SW 1271 (cell line): ENCODE measurements at places on chromosomes 3 and 15.

- peak; percentile 56 for DNase-seq
Observed at GRCh38 chr15:33226559-33227181, 32.2 kb upstream of the FMN1 start.

- DNase-seq: no peak
Observed at GRCh38 chr15:89130201-89130600, 41.9 kb downstream of the ABHD2 start.

DNA sequence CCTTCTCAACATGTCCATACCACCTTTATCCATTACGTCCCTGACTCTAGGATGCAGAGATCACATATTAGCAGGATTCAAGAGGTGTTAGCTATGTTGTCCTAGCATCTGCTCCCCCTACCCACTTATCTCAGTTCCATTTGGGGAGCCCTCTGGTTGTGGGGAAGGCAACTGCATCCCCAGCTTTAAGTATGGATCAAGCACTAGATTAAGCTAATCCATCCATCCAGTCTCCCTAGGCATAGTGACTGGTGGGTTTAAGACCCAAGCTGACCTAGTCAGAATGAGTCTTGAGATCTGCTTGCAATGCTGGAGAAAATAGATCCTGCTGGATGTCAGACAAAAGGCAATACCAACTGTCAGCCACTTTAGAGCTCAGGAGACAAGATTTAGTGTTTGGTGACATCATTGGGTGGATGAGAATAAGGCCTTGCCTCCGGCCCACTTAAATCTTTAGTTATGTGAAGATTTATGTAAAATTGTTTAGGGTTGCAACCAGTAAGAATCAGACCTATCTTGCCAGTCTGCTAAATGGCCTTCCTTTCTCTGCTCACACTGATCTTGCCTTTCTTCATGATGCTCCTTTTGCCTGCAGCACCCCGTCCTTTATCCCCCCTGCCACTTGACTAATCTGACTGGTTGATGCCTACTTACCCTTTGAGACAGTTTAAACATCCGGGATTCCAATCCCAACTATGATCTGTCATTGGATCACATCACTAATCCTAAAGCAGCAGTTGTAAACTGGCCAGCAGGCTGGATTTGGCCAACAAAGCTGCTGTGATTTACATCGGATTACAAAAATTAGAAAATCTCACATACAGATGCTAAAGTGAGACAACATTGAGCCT lies 2.1 kb upstream of the ISY1 start:
- no peak for DNase-seq

DNA sequence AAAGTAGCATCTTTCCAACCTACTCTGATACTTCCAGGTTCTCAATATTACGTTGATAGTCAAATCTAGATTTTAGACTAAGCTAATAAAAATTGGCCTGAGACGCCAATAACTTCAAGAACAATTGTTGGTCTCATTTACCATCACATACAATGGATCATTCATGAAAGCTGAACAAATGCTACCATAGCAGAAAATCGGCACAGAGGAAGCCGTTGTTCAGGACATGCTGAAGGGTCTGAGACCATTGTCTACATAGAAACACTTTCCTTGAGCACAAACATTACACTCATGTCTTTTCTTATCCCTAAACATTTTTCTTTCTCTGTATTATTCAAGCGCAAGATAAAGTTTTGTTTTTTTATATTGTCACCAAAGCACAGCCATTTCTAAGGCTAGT lies 37.2 kb upstream of the FHIT start:
- no peak for DNase-seq

- no peak for DNase-seq
Observed at GRCh38 chr15:39431376-39431775, 149.5 kb upstream of the THBS1 start.

DNA sequence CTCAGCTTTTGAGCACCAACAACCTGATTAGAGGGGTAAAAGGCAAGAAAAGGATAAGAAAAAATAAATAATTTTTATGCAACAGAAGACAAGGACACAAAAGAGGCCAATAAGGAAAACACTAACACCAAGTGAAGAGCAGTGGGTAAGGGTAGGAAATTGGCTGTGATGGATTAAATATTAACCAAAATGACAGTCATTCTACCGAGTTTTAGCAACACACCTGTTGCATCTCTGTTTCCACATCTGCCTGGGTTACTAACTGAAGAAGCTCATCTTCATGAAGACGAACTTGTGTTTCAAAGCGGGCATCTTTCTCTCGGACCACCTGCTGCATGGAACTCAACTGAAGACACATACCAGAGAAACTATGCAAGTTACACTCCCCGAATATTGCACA lies 30.1 kb downstream of the GOLGB1 start:
- no peak for DNase-seq

- DNase-seq: no peak
Observed at GRCh38 chr15:79540551-79540950, 108.4 kb downstream of the MINAR1 start.
